ENCODE measurements at places on chromosomes 7 and 10. TPM values are rescaled to one million over a fixed set of nuclear protein-coding genes. Genes with fewer than 3 reads are reported as not detected.

NODAL gene
- total RNA-seq = not detected

DNA sequence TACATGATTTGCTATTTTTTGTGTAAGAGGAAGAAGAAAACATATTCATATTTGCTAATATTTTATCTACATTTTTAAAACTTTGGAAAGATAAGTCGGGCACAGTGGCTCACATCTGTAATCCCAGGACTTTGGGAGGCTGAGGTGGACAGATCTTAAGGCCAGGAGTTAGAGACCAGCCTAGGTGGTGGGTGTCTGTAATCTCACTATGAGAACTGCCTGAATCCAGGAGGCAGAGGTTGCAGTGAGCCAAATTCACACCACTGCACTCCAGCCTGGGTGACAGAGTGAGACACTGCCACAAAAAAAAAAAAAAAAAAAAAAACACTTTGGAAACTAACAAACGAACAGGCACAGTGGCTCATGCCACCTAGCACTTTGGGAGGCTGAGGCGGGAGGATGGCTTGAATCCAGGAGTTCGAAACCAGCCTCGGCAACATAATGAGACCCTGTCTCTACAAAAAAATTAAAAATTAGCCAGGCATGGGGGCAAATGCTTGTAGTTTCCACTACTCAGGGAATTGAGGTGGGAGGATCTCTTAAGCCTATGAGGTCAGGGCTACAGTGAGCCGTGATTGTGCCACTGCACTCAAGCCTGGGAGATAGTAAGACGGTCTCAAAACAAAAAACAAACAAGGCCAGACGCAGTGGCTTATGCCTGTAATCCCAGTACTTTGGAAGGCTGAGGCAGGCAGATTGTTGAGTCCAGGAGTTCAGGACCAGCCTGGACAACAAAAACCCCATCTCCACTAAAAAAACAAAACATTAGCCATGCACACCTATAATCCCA lies 25.6 kb downstream of the HERC4 start:
- H3K27me3 ChIP-seq = no peaks in the 10 kb centered on the region
- DNase-seq = no peak
- H3K36me3 ChIP-seq = peaks cover under 1% of the 10 kb centered on the region
- H3K4me1 ChIP-seq = no peaks in the 10 kb centered on the region
- H3K4me3 ChIP-seq = no peak overlapping the region
- H3K27ac ChIP-seq = no peak overlapping the region

- H3K27me3 ChIP-seq = no peaks in the 10 kb centered on the region
- no peaks in the 10 kb centered on the region for H3K36me3 ChIP-seq
- no peaks in the 10 kb centered on the region for H3K4me1 ChIP-seq
- H3K27ac ChIP-seq = no peak overlapping the region
- no peak overlapping the region for H3K4me3 ChIP-seq
Measured at GRCh38 chr7:110307776-110308175, 783.2 kb upstream of the LRRN3 start.

PPA1 gene
- total RNA-seq = 91.1 TPM

CLDN4 gene
- total RNA-seq = 1.4 TPM

GRCh38 chr7:50317221-50317678 lies 12.7 kb downstream of the IKZF1 start:
- no peaks in the 10 kb centered on the region for H3K36me3 ChIP-seq
- no peak for DNase-seq
- no peak overlapping the region for H3K27ac ChIP-seq
- no peak overlapping the region for H3K4me3 ChIP-seq
- peaks cover under 1% of the 10 kb centered on the region for H3K4me1 ChIP-seq

DNA sequence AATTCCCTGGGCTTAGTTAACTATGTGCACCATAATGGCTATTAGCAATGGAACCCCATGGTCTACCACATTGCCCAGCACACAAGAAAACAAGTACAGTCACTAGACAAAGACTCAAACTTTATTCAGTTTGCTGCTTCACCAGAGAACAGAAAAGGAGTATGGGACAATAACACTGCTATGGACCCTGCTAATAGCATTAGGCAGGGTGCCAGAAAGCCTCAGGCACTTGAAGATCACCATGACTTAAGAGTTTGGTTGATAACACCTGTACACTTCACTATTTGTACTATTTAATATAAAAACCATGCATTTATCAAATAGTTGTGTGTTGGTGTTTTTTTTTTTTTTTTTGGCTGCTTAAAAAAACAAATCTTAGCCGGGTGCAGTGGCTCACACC lies 159.6 kb downstream of the KMT2E start:
- no peak for DNase-seq
- H3K27ac ChIP-seq = no peak overlapping the region
- H3K4me3 ChIP-seq = no peak overlapping the region
- H3K27me3 ChIP-seq = no peaks in the 10 kb centered on the region
- no peaks in the 10 kb centered on the region for H3K4me1 ChIP-seq

CCL24 gene
- 2.1 TPM for total RNA-seq

GRCh38 chr10:33773253-33773573 lies 438.7 kb upstream of the NRP1 start:
- H3K4me1 ChIP-seq = no peaks in the 10 kb centered on the region
- no peak overlapping the region for H3K27ac ChIP-seq
- no peak overlapping the region for H3K4me3 ChIP-seq
- H3K27me3 ChIP-seq = no peaks in the 10 kb centered on the region
- no peak for DNase-seq

DNA sequence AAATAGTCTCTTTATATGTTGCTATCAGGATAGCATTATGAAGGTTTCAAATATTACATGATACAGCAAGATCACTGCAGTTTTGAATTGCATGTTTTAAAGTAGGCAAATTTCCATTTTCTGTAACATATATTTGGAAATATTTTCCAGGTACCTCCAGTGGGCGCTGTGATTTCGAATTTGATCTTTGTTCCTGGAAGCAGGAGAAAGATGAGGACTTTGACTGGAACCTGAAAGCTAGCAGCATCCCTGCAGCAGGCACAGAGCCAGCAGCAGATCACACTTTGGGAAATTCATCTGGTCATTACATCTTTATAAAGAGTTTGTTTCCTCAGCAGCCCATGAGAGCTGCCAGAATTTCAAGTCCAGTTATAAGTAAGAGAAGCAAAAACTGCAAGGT lies 299.0 kb downstream of the MALRD1 start:
- no peaks in the 10 kb centered on the region for H3K4me1 ChIP-seq
- no peaks in the 10 kb centered on the region for H3K36me3 ChIP-seq
- no peaks in the 10 kb centered on the region for H3K27me3 ChIP-seq
- no peak overlapping the region for H3K4me3 ChIP-seq
- no peak overlapping the region for H3K27ac ChIP-seq

- peaks cover 9% of the 10 kb centered on the region for H3K36me3 ChIP-seq
- DNase-seq = no peak
- H3K4me1 ChIP-seq = peaks cover 12% of the 10 kb centered on the region
- H3K27me3 ChIP-seq = no peaks in the 10 kb centered on the region
- no peak overlapping the region for H3K27ac ChIP-seq
- no peak overlapping the region for H3K4me3 ChIP-seq
Measured at GRCh38 chr10:103884681-103885139, 29.3 kb upstream of the SH3PXD2A start.

PLPP4 gene
- total RNA-seq = 2.8 TPM

GRCh38 chr10:70984986-70985722 lies 96.8 kb upstream of the PCBD1 start:
- no peaks in the 10 kb centered on the region for H3K4me1 ChIP-seq
- no peaks in the 10 kb centered on the region for H3K36me3 ChIP-seq
- no peak overlapping the region for H3K4me3 ChIP-seq
- H3K27ac ChIP-seq = no peak overlapping the region

COL13A1 gene
- total RNA-seq = 0.47 TPM

DNA sequence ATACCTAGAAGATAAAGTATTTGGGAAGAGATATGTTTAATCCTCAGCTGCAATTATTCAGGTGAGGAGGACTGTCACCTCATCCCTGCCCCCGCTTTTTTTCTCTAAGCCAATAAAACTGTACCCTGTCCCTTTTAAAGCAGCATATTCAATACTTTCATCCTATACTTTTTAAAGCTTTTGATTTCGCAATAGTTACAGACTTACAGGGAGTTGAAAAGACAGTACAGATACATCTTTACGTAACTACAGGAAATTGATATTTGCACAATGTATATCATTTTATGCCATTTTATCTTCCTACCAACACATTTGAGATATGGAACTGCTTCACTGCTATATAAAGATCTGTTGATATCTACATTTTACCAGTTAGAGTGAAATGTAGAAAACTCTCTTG lies 47.6 kb downstream of the STK17A start:
- peaks cover 1% of the 10 kb centered on the region for H3K4me1 ChIP-seq
- no peak for DNase-seq
- H3K36me3 ChIP-seq = peaks cover 13% of the 10 kb centered on the region
- H3K27me3 ChIP-seq = no peaks in the 10 kb centered on the region
- no peak overlapping the region for H3K27ac ChIP-seq

TRPV6 gene
- not detected for total RNA-seq

HOXA1 gene
- total RNA-seq = 0.28 TPM

GRCh38 chr10:60288256-60288655 lies 101.4 kb downstream of the ANK3 start:
- no peak for DNase-seq
- H3K4me3 ChIP-seq = no peak overlapping the region
- H3K27me3 ChIP-seq = no peaks in the 10 kb centered on the region
- no peaks in the 10 kb centered on the region for H3K4me1 ChIP-seq
- H3K27ac ChIP-seq = no peak overlapping the region

- H3K36me3 ChIP-seq = no peaks in the 10 kb centered on the region
- no peak overlapping the region for H3K4me3 ChIP-seq
- no peaks in the 10 kb centered on the region for H3K27me3 ChIP-seq
- no peak overlapping the region for H3K27ac ChIP-seq
- H3K4me1 ChIP-seq = no peaks in the 10 kb centered on the region
Measured at GRCh38 chr7:30937416-30937815, 25.8 kb downstream of the AQP1 start.

GRCh38 chr10:90966146-90966545 lies 45.3 kb upstream of the ANKRD1 start:
- no peaks in the 10 kb centered on the region for H3K4me1 ChIP-seq
- H3K27me3 ChIP-seq = no peaks in the 10 kb centered on the region
- no peaks in the 10 kb centered on the region for H3K36me3 ChIP-seq

- H3K36me3 ChIP-seq = no peaks in the 10 kb centered on the region
- H3K27ac ChIP-seq = no peak overlapping the region
- peak overlapping the region; percentile 64 for H3K4me3 ChIP-seq
- DNase-seq = no peak
Measured at GRCh38 chr10:93075369-93076221, 1.9 kb downstream of the CYP26A1 start.

TMEM130 gene
- not detected for total RNA-seq

NSUN6 gene
- total RNA-seq = 17.1 TPM

- H3K36me3 ChIP-seq = no peaks in the 10 kb centered on the region
- H3K4me1 ChIP-seq = no peaks in the 10 kb centered on the region
- no peaks in the 10 kb centered on the region for H3K27me3 ChIP-seq
- H3K27ac ChIP-seq = no peak overlapping the region
Measured at GRCh38 chr10:82477776-82478175, 602.8 kb downstream of the NRG3 start.

CHRM2 gene
- 0.08 TPM for total RNA-seq

ZNF775 gene
- total RNA-seq = 0.33 TPM

DNA sequence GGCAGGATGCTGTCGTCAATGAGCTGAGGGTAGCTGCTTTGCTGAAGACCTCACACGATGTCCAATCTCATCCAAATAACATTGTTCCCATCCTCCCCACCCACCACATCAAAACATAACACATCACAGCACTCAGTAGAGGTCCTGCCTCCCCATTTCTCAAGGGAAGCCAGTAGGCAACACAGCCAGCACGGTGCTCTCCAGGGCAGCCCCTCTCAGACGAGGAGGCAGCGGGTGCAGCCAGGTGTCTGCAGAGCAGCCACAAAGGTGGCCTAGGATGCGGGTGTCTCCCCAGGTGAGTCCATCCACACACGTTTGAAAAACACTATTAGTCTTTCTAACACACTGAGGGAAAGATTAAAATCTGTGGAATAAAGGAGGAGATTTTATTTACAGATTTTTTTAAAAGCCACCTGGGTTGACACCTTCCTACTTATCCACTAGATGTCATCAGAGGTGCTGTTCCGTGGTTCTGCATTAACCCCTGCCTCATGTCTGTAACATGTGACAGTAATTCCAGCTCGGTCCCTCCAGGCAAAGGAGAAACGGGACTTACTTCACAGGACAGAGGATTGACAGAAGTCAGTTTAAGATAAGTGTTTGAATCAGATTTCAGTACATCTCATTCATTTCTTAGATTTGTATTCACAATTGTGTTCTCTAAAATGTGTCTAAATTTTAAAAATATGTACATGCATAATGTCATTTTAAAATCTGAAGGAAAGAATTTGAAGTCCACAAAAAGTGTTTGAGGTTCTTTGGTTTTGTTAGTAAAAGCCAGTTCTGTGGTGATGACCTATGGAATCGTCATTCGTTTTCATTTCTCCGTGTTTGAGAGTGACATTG lies 68.0 kb downstream of the LANCL2 start:
- no peak overlapping the region for H3K4me3 ChIP-seq
- no peaks in the 10 kb centered on the region for H3K4me1 ChIP-seq
- DNase-seq = no peak
- H3K36me3 ChIP-seq = no peaks in the 10 kb centered on the region
- no peak overlapping the region for H3K27ac ChIP-seq
- H3K27me3 ChIP-seq = no peaks in the 10 kb centered on the region

PCLO gene
- 0.84 TPM for total RNA-seq

TMEM229A gene
- 0.23 TPM for total RNA-seq

- no peak for DNase-seq
- H3K4me3 ChIP-seq = no peak overlapping the region
- no peak overlapping the region for H3K27ac ChIP-seq
- H3K27me3 ChIP-seq = no peaks in the 10 kb centered on the region
Measured at GRCh38 chr7:103076764-103077163, 1.8 kb downstream of the ARMC10 start.
